ENCODE measurements at places on chromosomes 16 and 17. TPM values are rescaled to one million over a fixed set of nuclear protein-coding genes. Genes with fewer than 3 reads are reported as not detected.

Gene UTS2R
- not detected for total RNA-seq

DNA sequence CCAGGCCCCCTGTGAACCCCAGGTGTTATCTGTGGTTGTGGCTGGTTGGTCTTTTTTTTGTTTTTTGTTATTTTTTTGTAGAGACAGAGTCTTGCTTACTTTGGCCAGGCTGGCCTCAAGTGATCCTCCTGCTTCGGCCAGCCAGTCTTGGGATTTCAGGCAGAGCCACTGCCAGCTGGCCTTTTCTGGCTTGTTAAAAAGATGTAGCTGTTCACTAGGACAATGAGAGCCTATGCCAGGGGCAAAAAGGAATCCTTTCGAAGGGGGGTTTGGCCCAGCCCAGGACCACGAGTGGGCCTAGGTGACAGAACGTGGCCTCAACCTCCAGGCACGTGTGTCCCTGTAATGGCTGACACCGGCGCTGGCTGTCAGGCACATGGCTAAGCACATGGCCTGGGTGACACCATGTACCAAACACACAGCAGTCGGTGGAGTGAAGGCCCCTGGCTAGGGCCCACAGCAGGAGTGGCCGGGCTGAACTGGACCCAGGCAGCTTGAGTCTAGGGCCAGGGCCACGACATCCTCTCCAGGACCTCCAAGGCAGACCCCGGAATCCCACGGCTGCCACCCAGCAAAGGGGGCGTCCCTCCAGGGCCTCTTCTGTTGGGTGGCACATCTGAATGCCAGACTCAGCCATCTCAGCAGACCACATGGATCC is 6.9 kb upstream of the SLC38A8 start:
- no peak for DNase-seq
- H3K27me3 ChIP-seq: no peaks in the 10 kb centered on the region
- no peak overlapping the region for H3K4me3 ChIP-seq
- H3K4me1 ChIP-seq: no peaks in the 10 kb centered on the region
- H3K36me3 ChIP-seq: peaks cover 31% of the 10 kb centered on the region
- no peak overlapping the region for H3K27ac ChIP-seq

DNA sequence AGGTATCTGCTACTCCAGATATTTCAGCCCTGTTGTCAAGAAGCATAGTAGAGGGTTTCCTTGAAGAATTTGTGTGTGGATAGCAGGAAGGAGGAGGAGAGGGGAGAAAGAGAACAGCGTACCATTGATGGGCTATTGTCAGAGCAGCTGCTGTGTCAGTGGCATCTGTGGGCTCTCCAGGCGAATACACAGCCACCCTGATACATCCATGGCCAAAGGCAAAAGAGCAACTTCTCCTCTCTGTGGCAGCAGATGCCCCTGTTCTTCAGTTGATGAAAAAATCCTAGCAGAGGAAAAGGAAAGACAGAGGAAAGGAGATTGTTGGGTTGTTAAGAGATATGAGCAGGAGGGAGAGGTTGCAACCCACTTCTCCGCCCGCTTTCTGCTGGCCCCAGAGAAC is 12.2 kb upstream of the KCNJ2 start:
- no peak for DNase-seq
- no peak overlapping the region for H3K4me3 ChIP-seq
- H3K4me1 ChIP-seq: no peaks in the 10 kb centered on the region
- H3K27me3 ChIP-seq: no peaks in the 10 kb centered on the region
- H3K36me3 ChIP-seq: no peaks in the 10 kb centered on the region
- H3K27ac ChIP-seq: no peak overlapping the region

Gene CRHR1
- not detected for total RNA-seq

DNA sequence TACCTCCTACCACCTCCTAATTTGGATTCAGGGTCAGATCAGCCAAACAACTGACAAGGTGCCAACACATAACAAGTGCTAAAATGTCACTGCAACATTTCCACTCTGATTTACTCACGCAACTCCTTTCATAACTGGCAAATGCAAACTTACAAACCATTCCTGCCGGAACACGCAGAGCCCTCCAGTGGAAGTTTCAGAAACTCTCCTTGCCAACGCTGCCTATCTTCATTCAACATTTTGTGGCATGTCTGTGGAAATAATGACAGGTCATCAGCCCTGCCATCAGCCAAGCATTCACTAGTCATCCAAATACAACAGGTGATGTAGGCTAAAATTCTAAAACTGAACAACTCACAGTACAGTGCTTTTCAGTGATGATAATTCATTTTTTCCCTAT is 37.7 kb upstream of the OR3A1 start:
- DNase-seq: peak; percentile 18
- H3K27me3 ChIP-seq: peaks cover 11% of the 10 kb centered on the region
- H3K4me1 ChIP-seq: no peaks in the 10 kb centered on the region
- H3K27ac ChIP-seq: no peak overlapping the region
- H3K36me3 ChIP-seq: peaks cover 10% of the 10 kb centered on the region

- H3K27me3 ChIP-seq: no peaks in the 10 kb centered on the region
- H3K27ac ChIP-seq: peak overlapping the region; percentile 77
- peaks cover 54% of the 10 kb centered on the region for H3K4me1 ChIP-seq
- peak overlapping the region; percentile 51 for H3K4me3 ChIP-seq
- H3K36me3 ChIP-seq: peaks cover 23% of the 10 kb centered on the region
Measured at GRCh38 chr16:81586417-81586816, 141.8 kb downstream of the CMIP start.

- no peak overlapping the region for H3K27ac ChIP-seq
- DNase-seq: no peak
- no peaks in the 10 kb centered on the region for H3K27me3 ChIP-seq
- no peak overlapping the region for H3K4me3 ChIP-seq
- no peaks in the 10 kb centered on the region for H3K36me3 ChIP-seq
Measured at GRCh38 chr16:66156538-66156937, 210.0 kb upstream of the CDH5 start.

Gene PITPNM3
- total RNA-seq: 30.6 TPM

DNA sequence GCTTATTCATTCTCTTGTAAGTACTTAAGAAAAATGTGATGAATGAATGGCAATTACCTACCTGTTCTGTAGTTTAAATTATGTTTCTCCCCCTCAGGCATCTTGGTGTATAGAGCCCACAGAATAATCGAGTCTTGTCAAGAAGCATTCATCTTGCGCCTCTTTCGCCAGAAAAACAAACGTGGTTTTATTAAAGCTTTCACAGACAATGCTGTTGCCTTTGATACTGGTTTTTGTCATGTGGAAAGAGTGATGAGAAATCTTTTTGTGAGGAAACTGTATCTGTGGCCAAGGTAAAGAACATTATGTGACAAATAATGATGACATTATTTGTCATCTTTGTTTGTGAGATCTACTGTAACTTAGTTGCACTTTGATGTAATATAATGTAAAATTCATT is 6.5 kb downstream of the ERCC4 start:
- H3K4me3 ChIP-seq: no peak overlapping the region
- peak overlapping the region; percentile 4 for H3K27ac ChIP-seq
- no peak for DNase-seq
- no peaks in the 10 kb centered on the region for H3K4me1 ChIP-seq
- no peaks in the 10 kb centered on the region for H3K27me3 ChIP-seq
- H3K36me3 ChIP-seq: peaks cover 16% of the 10 kb centered on the region

- no peaks in the 10 kb centered on the region for H3K27me3 ChIP-seq
- H3K4me1 ChIP-seq: no peaks in the 10 kb centered on the region
- DNase-seq: no peak
Measured at GRCh38 chr16:88617268-88618031, 20.9 kb upstream of the IL17C start.
